ENCODE measurements at places on chromosomes 6 and 20.

DNA sequence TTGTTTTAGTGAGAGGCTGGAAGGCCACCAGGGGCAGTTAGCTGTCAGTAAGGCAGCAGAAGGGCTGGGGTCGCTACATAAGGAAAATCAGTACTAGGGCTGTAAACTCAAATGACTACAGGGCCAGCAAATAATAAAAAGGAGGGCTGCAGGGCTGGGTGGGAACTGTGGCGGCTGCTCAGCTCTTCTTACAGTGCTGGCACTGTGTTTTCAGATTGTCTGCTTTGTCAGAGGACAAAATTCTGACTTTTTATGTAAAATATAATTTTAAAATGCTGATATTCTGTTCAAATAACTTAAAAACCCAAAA, 23.2 kb downstream of the HLA-A start:
- DNase-seq, result no peak

GRCh38 chr6:157562997-157563396, 182.0 kb downstream of the ZDHHC14 start:
- DNase-seq, result no peak

GRCh38 chr6:27161946-27162603, 85.4 kb upstream of the PRSS16 start:
- peak; percentile 74 for DNase-seq

- DNase-seq, result no peak
Observed at GRCh38 chr6:125233202-125233601, 68.6 kb downstream of the HDDC2 start.

DNA sequence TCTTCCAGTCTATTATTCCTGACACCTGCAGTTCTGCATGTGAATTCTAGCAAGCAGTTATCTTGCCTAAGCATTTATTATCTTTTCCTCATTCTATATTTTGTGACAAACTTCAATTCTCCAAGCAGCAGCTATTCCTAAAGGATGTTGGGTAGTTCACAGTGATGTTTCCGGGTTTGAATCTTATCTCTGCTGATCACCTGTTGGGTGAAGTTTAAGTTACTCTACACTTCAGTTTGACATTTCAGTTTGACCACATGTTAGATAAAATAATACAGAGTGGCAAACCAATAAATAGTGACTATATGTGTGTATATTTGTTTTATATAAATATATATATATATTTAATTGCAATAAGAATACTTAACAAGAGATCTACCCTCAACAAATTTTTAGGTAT, 168.6 kb downstream of the ADGRG6 start:
- no peak for DNase-seq

DNA sequence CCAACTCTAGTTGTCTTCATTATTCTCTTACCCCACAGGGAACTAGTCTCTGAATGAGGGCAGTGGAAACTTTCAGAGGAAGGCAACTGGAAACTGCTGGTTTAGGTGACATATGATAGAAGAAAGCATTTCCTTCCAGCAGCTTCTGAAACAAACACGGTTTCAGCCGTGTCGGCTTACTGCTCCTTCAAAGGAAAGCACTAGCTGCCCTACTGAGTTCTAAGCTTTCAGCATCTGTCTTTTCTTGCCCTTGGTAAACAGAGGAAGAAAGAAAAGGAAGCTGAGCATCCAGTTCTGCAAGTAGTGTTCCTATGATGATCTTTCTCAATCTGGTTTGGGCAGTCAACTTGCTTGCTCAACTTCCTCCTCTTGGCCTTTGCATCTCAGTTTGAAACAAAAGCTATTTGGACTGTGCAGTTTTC, 117.5 kb upstream of the CEP85L start:
- no peak for DNase-seq

DNA sequence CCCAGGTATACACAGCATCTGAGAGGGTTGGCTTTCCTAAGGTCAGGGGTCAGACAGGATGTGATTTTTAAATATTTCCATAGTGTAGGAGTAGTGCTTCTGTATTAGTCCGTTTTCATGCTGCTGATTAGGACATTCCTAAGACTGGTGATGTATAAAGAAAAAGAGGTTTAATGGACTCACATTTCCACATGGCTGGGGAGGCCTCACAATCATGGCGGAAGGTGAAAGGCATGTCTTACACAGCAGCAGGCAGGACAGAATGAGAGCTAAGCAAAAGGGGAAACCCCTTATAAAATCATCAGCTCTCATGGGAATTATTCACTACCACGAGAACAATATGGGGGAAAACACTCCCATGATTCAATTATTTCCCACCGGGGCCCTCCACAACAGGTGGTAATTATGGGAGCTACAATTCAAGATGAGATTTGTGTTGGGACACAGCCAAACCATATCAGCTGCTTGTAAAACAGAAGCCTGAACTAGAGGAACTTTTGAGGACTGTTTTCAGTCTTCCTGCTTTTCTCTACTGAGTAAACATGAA, 91.0 kb upstream of the MEI4 start:
- peak; percentile 2 for DNase-seq

DNA sequence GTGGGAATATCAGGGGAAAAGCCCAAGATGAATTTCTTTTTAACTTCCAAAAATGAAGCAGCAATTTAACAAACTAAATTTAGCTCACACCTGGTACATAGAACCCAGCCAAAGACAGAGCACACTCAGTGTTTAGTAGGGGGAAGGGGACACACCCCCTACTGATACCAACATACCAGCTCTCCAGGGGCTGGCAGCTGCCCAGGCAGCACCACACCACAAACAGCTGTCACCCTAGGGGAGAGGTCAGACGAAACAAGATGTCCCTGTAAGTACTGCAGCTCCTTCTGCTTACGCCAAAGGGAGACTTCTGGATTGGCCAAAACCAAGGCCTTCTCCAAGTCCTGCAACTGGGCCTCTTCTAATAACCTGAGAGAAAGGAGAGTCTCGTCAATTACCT, 26.0 kb downstream of the MDN1 start:
- no peak for DNase-seq

- DNase-seq, result no peak
Observed at GRCh38 chr6:77568570-77568969, 84.3 kb upstream of the MEI4 start.

GRCh38 chr6:144566868-144567615, 281.9 kb downstream of the UTRN start:
- DNase-seq, result peak; percentile 4

- DNase-seq, result no peak
Observed at GRCh38 chr6:27327023-27327738, 15.1 kb upstream of the POM121L2 start.

GRCh38 chr20:4109307-4109940, 94.1 kb upstream of the RNF24 start:
- peak; percentile 36 for DNase-seq

DNA sequence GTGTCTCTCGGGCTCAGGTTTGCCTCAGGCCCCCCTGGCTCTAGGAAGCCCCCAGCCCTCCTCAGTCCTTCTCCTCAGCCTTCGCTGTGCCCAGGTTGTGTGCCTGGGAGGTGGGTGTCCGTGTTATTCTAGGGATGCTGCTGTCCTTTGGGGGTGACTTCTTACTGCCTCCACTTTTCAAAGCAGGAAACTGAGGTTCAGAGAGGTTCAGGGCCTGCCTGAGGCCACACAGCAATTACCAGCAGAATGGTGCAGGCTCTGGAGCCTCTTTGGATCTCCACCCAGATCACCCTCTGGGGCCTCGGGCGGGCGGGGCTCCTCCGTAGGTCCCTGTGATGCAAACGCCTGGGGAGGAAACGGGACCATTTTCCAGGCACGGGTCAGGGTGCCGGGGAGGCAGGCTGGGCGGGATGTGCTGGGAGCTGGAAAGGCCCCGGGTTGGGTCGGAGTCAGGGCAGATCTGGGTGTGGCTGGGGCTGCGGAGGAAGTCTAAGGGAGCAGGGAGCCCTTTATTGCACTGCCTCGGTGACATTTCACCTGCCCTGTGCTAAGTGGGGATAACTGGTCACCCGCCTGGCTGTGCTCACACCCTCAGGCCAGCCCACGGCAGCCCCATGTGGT, 23.2 kb downstream of the GATA5 start:
- no peak for DNase-seq

GRCh38 chr6:151616091-151616513, 122.3 kb downstream of the CCDC170 start:
- DNase-seq, result no peak

DNA sequence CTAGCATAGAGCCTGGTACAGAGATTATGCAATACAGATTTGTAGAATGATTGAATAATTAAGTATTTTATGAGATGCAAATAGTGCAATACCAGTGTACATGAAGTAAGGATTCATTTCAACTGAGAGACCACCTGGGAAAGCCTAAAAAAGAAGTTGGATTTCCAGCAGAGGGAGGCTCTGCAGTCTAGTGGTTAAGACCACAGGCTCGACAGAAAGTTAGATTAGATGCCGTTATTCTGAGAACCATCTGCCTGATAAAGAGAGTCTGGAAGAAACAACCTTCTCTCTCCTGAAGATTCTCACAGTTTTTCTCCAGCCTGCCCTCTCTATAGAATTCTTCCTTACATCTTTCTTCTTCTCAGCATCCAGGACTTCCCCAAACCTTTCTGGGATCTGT, 13.6 kb upstream of the TNFRSF21 start:
- DNase-seq, result no peak

DNA sequence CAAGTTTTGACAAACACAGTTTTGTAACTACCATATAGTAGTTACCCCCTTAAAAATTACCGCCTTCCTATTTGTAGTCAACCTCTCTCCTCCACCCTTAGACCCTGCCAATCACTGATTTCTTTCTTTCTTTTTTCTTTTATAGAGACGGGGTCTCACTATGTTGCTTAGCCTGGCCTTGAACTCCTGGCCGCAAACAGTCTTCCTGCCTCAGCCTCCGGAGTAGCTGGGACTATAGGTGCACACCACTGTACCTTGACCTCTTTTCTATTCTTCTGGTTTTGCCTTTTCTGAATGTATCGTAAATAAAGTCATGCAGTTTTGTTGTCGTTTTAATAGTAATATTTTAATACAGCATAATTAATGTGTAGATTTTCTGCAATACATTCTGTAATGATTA, 460.3 kb downstream of the EPM2A start:
- no peak for DNase-seq

GRCh38 chr6:12818324-12818723, 101.8 kb downstream of the PHACTR1 start:
- DNase-seq, result no peak

GRCh38 chr6:163543321-163543720, 128.8 kb downstream of the QKI start:
- no peak for DNase-seq

- DNase-seq, result no peak
Observed at GRCh38 chr20:53664121-53664520, 70.5 kb upstream of the ZNF217 start.

DNA sequence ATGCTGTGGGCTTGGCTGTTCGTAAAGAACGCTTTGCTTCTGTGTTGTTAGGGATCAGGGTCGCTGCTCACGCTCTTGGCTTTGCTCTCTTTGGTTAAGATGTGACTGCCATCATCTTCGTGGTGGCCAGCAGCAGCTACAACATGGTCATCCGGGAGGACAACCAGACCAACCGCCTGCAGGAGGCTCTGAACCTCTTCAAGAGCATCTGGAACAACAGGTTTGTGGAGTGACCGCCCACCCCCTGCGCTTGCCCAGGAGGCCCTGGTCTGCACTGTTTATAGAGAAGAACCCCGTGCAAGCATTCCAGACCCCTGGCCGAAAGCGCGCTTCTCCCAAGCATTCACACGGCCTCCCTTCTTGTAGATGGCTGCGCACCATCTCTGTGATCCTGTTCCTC, 57.1 kb downstream of the GNAS start:
- no peak for DNase-seq

GRCh38 chr6:144094731-144095133, 641 bp downstream of the SF3B5 start:
- DNase-seq, result no peak

DNA sequence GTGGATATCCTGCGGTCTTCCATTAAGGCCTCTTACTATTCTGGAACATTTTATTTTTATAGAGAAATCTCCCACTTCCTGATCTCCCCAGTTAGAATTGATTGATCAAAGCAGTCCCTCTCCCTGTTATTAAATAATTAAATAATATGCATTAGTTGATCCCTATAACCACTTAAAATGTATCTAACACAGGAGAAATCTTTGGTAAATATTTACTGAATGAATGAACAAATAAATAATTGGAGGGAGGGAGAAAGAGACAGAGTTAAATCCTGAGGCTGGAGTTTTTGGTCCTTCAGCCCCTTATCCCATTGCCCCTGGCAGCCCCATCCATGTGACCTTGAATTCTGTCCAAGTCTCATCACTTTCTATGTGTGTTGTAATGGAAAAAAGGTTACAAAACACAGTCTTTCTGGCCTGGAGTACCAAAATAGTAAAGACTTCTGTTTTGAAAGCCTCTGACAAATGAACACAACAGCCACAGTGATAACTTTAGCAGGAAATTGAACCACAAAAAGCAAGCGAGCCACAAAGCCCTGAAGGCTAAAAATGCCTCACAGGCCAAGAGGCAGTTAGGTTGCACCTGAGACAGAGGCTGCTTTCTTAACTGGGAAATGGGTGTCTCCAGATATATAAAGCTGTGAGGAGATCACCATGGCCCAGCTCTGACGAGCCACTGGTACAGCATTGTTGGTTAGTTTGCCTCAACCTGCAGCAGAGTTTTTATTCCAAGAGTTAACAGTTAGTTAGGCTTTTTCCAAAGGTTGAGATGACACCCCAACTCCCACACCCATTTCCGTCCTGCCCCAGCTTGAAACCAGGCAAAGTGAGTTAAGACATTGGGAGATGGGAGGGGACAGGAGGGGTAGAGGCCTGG, 11.3 kb downstream of the NT5E start:
- peak; percentile 43 for DNase-seq

DNA sequence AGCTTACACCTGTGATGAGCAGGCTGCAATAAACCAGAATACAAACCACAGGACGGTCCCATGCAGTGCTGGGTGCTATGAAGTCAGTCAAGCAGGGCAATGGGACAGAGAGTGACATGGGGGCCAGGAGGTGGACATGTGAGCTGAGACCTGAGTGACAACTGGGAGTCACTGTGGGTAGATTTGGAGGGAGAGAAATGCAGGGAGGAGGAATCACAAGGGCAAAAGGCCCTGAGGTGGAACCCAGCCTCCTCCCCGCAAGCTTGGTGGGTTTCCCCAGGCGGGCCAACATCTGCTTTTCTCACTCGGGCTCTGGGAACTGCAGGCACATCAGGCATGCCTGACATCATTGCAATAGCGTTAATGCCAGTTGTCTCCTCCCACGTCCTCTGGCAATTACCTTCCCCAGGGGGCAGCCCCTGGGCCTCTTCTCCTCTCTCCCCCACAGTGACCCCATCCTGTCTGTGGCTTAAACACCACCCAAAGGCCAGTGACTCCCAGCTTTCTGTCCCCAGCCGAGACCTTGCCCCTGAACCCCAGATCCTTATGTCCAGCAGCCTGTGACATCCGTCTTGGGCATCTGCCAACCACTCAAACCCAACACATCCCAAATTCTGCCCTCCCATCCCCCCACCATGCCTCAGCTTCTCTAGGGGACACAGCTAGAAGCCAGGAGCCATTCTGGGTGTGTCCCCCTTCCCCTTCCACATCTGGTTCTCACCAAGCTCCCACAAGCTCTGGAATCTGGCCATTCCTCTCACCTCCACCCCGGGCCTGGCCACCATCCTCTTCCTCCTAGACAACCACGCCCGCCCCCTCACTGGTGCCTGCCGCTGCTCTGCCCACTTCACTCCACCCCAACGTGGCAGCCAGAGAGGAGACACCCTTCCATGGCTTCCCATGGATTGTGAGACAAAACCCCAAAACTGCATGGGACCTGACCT, 28.2 kb downstream of the PDRG1 start:
- no peak for DNase-seq

GRCh38 chr6:106315765-106316374, 9.7 kb downstream of the ATG5 start:
- peak; percentile 67 for DNase-seq

GRCh38 chr20:8971669-8972316, 97.1 kb upstream of the PLCB4 start:
- no peak for DNase-seq

GRCh38 chr6:35177157-35177556, 36.0 kb upstream of the TCP11 start:
- DNase-seq, result no peak

Data from kidney tubule cell (primary cell).